ENCODE measurements at places on chromosomes 2 and 18.

DNA sequence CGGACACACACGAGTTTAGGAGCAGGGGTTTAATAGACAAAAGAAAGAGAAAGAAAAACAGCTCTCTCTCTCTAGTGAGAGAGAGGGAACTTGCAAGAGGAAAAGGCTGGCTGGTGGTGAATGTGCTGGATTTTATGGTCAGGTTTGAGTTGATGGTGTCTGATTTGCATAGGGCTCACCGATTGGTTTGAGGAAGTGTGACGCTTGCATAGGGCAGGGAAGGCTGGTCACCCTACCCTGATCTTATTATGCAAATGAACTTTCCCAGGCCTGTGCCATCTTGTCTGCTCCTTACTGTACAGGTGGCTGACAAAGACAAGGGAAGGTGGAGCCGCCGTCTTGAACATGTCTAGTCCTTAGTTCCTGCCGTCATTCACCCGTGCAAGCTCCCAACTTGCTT lies 408.9 kb downstream of the RIT2 start:
- no peak for DNase-seq

DNA sequence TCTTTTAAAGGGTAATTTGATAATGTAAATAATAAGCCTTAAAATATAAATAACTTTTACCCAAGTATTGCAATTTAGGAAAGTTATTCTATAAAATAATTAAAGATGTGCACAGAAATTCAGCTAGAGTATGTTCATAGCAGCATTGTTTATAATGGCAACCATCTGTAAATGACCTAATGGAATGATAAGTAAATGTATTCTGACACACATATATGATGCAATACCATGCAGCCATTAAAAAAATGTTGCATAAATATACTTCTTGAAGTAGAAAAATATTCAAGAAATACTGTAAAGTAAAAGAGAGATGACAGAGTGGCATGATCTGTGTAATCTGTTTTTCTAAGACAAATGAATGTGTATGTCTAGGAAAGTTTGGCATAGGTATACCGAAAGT lies 545.7 kb downstream of the ZEB2 start:
- DNase-seq: no peak

GRCh38 chr2:16123856-16124780 lies 183.8 kb downstream of the MYCN start:
- no peak for DNase-seq

GRCh38 chr2:240611601-240612210 lies 13.6 kb upstream of the GPR35 start:
- no peak for DNase-seq

DNA sequence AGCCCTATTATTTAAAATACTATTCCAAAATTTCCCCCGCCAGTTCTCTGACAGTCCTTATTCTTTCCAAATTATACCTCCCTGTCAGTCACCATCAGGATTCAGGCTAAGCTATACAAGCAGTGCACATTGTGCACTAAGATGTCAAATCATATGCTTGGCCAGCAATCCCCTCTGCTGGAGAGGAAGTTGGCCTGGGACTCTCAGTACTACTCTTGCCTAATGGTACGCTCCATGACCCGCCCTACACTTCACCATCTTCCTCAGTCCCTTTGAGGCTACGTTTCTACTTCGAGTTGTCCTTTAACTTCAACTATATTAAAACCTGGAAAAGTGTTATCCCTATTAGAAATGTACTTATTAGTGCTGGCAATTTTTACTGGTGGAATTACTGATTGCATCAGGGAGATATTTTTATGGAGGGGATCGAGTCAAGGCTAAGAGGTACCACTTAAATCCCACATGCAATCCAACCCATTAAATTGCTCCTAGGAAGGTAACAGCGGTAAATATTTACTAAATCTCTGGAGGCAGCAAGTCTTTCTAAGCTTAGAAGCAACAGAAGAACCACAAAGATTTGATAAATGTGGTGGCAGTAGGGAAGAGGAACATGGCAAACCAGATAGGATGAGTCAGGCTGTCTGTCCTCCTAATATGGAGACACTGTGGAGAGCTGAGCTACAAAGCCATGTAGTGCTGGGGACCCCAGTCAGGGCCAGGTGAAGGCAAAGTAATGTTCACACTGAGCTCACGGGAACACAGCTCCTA lies 2.7 kb downstream of the USP40 start:
- no peak for DNase-seq

- no peak for DNase-seq
Observed at GRCh38 chr2:43230951-43231827, 4.8 kb upstream of the ZFP36L2 start.
